Umbilical cord (tissue), 2 donors: ENCODE measurements at places on chromosomes 3 and 15. TPM values are rescaled to one million over a fixed set of nuclear protein-coding genes. Genes with fewer than 3 reads are reported as not detected.

FEZF2 gene
- total RNA-seq = 1.9 TPM

DNA sequence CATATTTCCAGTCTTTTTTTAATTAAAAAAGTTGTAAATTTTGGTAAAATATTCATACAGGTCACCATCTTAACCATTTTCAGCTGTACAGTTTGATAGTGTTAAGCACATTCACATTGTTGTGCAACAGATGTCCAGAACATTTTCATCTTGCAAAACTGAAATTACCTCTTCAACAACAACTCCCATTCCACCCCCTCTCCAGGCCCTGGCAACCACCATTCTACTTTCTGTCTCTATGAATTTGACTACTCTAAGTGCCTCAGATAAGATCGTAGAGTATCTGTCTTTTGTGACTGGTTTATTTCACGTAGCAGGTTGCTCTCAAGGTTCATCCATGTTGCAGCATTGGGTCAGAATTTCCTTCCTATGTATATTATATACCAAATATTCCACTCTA, 76.0 kb downstream of the SLCO3A1 start:
- DNase-seq = no peak

GRCh38 chr3:107458871-107459270, 63.9 kb upstream of the BBX start:
- no peak for DNase-seq

DNA sequence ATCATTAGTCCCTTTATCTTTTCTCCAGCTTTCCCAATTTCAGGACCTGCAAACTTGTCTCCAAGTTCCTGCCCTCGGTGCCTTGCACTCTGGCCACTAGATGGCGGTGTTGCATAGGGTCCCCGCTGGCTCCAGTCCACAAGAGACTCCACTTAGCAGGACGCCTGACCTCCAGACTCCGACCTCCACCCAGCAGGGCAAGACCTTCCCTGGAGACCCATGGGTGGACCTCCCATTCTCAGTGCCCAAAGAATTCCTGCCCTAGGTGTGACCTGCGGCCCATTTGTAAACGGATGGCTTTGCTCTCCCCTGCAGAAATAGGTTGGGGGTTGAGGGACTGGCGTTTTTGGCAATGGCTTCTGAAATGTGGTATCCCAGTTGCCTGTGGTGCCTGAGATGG, 82.6 kb downstream of the LSM3 start:
- peak; percentile 77 for DNase-seq

DNA sequence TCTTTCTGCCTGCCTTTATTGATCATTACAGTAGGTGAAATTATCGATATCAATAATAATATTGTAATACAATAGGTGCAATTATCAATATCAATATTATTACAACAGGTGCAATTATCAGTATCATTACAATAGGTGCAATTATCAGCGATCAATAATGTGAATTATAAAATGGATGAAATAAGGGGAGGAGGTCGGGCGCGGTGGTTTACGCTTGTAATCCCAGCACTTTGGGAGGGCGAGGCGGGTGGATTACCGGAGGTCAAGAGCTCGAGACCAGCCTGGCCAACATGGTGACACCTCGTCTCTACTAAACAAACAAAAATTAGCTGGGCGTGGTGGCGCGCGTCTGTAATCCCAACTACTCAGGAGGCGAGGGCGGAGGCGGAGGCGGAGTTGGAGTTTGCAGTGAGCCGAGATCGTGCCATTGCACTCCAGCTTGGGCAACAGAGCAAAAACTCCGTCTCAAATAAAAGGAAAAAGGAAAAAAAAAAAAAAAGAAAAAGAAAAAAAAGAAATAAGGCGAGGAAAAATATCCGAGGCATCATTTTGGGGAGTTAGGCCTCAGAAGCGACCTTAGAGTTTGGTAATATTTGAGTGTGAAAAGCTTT, 611 bp upstream of the BNIP2 start:
- peak; percentile 72 for DNase-seq

DNA sequence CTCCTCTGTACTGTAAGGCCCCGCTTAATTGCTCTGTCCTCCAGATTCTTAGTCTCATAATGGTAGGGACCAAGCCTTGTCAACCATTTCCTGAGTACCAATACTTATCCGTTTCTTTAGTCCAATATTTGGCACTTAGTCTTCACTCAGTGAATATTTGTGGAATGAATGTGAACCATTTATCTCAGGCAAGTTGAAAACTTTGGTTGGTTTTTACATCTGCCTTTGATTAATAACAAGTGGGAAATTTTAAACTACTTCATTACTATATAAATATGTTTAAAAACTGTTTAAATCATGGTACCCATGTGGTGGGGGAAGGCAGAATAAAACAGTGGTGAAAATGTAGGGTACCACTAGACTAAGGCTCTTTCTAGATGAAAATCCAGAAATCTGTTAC, 15.2 kb downstream of the CA12 start:
- no peak for DNase-seq

RLBP1 gene
- total RNA-seq = not detected

CHRD gene
- total RNA-seq = 13.7 TPM

DNA sequence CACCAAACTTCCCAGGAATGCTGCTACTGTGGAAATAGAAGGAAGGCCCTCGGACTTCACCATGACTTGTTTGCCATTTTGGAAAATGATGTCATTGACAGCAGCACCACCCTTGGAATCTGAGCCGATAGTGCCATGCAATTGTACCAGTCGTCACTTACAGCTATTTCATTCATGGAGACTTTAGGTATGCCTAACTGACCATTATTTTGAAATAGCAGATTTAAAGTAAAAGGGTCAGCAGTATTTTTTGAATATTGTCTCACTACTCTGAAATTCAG, 66.0 kb upstream of the ARL8B start:
- DNase-seq = no peak

DNA sequence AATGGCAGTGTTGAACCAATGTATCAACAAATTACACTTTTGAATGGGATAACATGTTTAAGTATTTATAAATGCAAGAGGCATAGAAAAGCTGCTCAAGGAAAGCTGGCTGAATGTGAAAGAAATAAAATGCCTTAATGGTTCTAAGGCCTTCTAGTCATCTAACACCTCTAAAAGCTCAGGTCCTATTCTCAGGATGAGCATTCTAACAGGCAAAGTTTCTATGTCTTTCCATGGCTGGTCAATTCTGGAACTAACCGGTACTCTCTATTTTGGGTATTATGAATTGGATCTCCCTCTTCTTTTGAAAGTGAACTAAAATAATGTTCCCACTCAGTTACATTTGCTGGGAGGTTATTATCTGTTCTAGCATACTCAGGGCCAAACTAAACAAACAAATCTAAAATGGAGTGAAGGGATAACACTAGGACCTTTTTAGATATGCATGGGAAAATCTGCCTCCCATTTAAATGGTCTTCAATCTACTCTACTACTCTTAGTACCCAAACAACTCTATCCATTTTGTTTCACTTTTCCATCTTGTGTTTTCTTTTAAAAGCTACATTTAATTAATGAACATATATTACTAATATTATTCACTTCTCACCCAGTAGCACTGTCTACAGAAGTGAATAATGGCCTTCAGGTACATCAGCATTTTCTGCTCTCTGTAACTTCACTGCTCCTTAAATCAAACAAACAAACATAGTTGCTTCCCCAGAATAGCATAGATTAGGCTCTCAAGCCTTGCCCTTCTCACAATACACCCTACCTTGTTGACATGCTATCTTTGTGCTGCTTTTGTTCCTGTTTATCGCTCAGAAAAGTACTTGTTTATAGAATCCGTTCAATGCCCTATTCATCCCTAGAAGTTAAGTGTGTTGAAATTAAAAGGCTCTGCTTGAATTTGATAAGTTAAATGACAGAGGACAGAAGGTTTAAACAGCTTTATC, 46.4 kb downstream of the CBLB start:
- no peak for DNase-seq
